ENCODE measurements at places on chromosomes 4 and X. TPM values are rescaled to one million over a fixed set of nuclear protein-coding genes. Genes with fewer than 3 reads are reported as not detected.

GAGE12H gene
- total RNA-seq: not detected

JADE3 gene
- total RNA-seq: 13.1 TPM

REELD1 gene
- total RNA-seq: 0.66 TPM

SMPX gene
- not detected for total RNA-seq

SMIM43 gene
- not detected for total RNA-seq

ARHGAP36 gene
- total RNA-seq: 0.13 TPM

LNX1 gene
- 25.6 TPM for total RNA-seq

EFHC2 gene
- 6.4 TPM for total RNA-seq

STK32B gene
- 18.2 TPM for total RNA-seq

INTS6L gene
- total RNA-seq: 7.7 TPM

RPS6KA6 gene
- total RNA-seq: 12.1 TPM

MAGEA2B gene
- total RNA-seq: not detected

GAGE2A gene
- total RNA-seq: not detected

PRDM8 gene
- 4.2 TPM for total RNA-seq

ZCCHC18 gene
- total RNA-seq: 0.79 TPM

LDB2 gene
- total RNA-seq: 59.9 TPM

PNMA3 gene
- 1.7 TPM for total RNA-seq

TET2 gene
- total RNA-seq: 31.5 TPM

IGSF1 gene
- 1.4 TPM for total RNA-seq

RIPPLY1 gene
- total RNA-seq: 0.50 TPM

FAM47A gene
- not detected for total RNA-seq
